ENCODE measurements at places on chromosomes 7 and 10. TPM values are rescaled to one million over a fixed set of nuclear protein-coding genes. Genes with fewer than 3 reads are reported as not detected.

The ADARB2 gene
- total RNA-seq, result not detected

The TMEM236 gene
- 0.17 TPM for total RNA-seq

The COL28A1 gene
- not detected for total RNA-seq

The HTR7 gene
- not detected for total RNA-seq

The FGFBP3 gene
- total RNA-seq, result 0.34 TPM

The BTAF1 gene
- total RNA-seq, result 36.0 TPM

The LEP gene
- total RNA-seq, result not detected

DNA sequence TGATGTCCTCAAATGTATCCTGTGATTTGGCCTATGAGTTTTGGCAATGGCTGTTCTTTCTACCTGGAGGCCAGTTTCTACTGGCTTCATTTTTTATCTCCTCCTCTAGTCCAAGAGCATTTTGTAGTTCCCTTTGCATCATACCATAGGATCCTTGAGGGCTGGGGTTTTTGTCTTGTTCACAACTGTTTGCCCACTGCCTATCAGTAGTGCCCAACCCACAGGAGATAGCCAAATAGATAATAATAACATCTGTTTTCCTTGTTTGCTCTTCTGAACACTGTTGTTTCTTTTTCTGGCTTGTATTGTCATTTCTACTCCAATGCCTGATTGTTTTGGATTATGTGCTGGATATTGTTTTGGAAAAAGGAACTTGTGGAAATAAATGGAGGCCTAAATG lies 3.4 kb downstream of the CDK1 start:
- no peak for DNase-seq

DNA sequence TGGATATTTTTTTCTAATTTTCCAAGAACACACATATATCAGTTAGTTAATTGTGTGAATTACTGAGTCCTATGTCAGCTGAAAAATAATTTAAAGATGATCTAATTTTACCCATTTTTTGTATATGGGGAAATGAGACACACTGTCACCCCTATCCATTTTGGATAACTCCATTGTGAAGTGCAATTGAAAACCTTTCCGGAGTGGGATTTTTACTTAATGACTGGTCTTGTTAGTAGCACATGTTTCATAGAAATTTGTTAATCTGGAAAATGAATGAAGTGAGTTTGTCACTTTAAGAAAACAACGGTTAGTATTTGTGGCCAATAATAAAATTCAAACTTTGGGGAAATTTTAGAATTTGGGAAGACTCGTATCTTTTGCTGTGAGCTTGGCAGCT lies 2.0 kb downstream of the GARS1 start:
- peak; percentile 27 for DNase-seq

DNA sequence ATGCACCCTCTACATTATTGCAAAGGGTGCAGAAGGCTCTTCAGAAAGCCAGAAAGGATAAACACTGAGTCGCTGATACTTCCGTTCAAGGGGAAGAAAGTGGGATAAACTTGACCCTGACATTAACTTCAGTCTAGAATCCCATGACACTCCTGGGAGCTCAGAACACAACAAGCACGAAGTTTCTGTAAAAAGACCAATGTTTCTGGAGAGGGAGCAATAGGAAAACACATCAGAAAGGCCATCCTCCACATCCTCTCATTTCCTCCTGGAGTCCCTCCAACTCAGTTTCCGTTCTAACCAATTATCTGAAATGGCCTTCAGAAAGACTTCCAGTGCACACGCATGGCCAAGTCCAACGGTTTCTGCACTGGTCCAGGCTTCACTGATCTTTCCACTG lies 113.5 kb downstream of the SORBS1 start:
- DNase-seq, result peak; percentile 83

GRCh38 chr7:94042381-94042780 lies 38.2 kb upstream of the BET1 start:
- no peak for DNase-seq

- DNase-seq, result peak; percentile 74
Measured at GRCh38 chr10:5089865-5090264, 4.3 kb upstream of the AKR1C3 start.

DNA sequence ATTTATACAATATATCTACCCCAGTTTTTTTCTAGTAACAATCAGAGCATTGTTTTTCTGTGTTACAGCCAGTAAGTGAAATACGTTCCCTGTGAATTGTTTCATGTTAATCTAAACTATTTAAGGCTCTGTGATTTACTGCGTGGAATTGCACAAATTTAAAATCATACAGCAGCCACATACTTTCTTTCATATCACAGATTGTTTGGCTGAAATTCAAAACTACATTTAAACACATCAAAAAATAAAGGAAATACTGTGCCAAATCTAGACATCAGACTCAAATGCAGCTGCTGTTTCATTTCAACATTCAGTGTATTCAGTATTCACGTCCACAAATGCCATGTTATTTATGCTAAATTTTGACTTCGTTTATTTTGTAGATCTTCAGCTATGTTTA lies 242.6 kb upstream of the HGF start:
- DNase-seq, result no peak

DNA sequence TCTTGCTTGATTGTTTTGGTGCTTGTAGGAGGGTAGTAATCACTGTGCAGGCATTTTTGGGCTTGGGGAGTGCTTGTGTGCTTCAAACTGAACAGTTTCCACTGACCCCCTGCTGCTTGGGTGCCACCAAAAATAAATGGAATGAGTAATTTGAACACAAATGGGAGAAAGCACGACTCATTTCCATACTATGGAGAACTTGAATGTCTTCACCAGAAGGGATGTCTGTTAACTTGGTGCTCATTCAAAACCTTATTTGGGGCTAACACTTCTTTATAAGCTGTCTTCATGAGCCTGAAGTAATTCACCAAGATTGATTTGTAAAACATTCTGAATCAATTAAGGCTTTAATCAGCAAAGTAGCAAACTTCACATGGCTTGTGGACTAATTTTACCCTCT lies 560.3 kb downstream of the SDK1 start:
- DNase-seq, result no peak

DNA sequence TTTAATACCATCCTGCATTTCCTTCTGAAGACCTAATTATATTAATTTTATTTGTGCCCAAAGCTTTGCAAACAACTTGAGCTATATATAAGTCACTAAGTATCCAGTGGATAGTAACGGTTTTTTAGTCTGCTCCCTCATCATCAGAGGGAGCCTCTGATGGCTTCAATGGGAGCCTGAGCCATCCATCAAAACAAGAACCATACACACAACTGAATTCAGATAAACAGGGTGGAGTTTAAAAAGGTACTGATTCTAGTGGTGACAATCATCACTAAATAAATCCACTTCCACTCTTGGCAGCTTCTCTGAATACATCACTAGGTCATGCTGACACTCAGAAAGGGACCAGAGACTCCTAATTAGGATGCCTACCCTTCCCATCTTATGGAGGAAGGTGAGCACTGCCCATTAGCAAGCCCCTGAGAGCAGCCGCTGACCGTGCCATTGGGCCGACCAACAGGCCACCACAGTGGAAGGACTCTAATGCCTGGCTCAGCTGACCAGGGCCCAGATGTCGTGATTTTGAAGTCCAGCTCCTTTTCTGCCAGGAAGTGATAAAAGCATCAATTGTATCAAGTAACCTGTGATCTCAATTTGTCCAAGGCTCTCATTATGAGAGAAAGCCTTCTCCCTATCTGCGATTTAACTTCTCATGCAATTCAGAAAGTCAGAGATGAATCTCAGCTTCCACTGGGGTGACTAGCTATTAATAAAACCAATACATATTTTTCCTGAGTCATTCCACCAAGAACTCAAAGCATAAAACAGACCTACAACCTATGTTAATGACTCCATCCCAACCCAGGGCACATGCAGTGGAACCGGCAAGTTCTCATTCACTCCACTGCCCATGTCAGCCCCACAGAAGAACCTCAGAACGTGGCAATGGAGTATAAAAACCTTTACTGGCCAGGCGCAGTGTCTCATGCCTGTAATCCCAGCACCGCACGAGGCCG lies 13.1 kb downstream of the VOPP1 start:
- DNase-seq, result no peak

DNA sequence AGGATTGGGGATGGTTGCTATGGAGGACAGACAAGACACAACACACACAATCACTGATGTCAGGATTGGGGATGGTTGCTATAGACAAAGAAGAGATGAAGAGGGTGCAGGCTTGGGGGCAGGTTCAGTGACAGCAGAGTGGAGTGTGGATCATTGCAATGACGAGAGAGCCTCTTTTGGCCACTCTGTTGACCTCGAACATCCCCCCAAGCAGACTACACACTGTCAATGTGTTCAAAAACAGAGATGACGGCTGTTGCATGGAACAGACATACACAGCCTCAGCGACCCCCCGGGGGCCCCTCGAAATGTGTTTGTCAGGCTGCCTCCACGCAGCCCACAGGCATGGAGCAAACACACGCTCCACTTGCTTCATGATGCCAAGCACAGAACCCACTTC lies 133.0 kb downstream of the PTPRN2 start:
- no peak for DNase-seq

DNA sequence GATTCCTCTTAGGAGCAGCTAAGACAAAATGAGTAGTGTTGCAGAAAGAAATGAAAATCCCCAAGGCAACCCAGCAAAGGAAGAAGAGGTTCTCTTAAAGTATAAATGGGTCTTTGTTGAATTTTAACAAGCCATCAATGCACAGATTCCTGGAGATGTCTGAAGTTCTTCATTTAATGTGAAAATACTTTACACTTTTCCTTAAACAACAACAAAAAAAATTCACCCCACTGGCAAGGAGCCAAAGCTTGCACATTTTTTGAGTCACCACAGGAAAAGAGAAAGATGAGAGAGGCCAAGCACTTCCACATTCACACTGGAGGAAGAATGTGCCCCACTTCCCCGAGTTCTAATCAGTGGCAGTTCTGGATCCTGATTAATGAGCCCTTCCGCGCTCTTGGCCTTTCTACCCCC lies 286.4 kb upstream of the MEOX2 start:
- peak; percentile 85 for DNase-seq

DNA sequence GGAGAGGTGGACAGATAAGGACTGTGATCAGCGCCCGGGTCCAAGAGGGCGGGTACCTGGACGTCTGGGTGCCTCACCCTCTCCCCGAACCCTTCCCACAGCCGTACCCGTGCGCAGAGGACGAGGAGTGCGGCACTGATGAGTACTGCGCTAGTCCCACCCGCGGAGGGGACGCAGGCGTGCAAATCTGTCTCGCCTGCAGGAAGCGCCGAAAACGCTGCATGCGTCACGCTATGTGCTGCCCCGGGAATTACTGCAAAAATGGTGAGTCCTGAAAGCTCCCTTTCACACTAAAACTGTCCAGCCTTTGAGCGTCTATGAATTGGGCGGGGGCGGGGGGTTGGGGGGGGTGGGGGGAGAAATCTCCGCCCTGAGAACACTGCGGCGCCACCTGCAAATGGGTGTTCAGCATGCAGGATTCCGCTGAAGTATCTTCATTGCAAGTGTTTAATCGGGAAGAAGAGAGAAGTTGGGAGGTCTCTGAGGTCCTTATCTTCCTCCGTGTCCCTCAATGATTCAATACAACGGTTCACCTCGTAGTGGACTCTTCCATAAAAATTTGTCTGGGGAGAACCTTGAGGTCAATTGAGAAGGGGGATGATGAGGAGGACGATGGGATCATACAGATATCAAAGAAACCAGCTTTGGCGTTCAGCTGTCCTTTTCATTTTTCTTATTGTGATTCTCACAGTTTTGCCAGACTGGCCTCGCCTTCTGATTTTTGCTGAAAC lies 906 bp downstream of the DKK1 start:
- peak; percentile 63 for DNase-seq

DNA sequence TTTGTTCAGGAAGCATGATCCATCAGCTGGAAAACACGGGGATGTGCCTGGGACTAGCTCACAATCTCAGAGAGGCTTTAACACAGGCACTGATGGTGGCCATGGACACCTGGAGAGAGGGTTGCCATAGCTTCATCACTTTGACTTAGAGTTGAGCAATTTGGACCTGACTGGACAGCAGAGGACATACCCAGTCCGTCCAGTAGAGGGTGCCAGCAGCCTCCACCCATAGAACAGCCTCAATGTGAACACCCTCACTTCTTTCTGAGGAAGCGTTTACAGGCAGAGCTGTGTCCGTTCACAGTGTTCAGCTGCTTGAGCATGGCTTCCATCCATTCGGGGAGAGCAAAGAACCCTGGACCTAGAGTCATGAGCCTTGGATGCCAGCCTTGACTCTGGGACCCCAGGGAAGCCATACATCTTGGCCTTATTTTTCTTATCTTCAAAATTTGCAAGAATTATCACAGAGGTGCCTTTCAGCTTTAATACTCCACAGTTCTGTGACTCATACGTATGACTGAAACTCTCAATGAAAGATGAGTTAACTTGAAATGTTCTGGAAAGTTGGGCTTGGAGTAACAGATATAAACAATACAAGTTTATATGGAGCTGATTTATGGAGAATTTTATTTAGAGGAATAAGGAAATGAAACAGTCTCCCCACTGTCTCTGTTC lies 302.9 kb upstream of the PODXL start:
- DNase-seq, result peak; percentile 86

DNA sequence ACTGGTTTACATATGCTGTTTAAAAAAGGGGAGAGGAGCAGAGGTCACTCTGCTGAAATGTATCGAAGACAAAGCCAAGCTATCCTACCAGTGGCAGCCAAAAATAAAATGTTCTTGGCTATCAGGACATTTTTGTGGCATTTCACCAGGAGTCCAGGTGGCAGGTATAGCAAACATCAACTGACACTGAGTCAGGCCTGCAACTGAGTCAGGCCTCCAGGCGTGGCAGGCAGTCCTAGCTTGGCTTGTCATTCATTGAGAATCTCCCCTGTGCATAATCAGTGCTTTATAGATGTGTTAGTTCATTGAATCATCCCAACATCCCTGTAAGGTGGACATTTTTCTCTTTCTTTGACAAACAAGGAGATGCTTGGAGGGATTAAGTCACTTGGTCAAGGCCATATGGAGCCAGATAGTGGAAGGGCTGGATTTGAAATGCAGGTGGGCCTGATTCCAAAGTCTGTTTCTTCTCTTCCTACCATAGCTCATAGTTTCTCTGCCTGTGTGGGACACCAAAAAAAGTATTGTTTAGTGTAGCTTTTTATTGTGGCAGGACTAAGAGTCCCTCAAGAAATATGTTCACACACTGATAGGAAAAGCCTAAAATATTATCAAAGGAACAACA lies 4.3 kb downstream of the DYNC1I1 start:
- DNase-seq, result no peak

DNA sequence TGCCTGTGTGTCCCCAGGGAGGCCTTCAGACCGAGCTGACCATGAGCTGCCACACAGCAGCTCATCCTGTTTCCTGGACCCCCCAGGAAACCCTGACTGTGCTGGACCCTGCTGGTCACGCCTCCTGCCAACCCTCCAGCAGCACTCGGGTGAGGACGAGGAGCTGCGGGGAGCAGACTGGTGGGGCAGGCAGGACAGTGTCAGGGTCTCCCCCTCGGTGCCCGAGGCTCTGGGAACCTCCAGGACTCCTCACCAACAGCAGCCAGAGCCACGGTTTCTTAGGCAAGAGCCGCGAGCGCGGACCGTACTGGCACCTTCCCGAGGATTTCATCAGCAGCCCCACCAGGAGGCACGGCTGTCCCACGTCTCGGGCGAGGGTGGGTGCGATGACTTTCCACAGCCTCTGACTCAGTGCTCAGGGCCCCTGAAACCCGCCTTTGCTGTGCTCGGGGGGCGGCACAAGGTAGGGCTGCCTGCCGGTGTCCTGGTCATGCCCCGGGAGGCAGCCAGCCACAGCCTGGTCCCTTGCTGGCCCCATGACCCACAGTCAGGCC lies 186.9 kb downstream of the ELFN1 start:
- no peak for DNase-seq

- no peak for DNase-seq
Measured at GRCh38 chr7:115356999-115357702, 435.3 kb downstream of the MDFIC start.

GRCh38 chr10:96906864-96907263 lies 74.8 kb downstream of the LCOR start:
- DNase-seq, result no peak

Measured in dermis blood vessel endothelial cell (primary cell).